ENCODE measurements at places on chromosomes 12 and 14.
A peak's percentile ranks its signal among the peaks of the same experiment; 100 is the strongest.

DNA sequence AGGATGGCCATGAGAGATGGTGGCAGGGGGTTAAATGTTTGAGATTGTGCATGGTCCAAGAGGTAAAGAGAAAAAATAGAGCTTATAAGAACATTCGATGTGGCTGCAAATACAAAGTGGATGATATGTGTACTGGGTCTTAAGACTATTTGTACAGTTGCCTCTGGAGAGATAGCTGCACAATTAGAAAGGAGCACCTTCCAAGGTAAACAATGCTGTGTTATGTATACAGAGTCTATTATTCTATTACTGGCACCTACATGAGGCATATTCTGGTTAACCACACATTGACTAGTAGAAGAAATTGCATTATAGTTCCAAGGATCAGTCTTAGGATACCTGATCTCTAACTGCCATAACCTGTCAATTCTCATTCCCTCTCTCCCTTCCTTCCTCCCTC, 238.0 kb upstream of the FOXN3 start:
- DNase-seq, result no peak

- DNase-seq, result no peak
These were observed 57.2 kb upstream of the USP44 start for GRCh38 chr12:95608252-95609033.

DNA sequence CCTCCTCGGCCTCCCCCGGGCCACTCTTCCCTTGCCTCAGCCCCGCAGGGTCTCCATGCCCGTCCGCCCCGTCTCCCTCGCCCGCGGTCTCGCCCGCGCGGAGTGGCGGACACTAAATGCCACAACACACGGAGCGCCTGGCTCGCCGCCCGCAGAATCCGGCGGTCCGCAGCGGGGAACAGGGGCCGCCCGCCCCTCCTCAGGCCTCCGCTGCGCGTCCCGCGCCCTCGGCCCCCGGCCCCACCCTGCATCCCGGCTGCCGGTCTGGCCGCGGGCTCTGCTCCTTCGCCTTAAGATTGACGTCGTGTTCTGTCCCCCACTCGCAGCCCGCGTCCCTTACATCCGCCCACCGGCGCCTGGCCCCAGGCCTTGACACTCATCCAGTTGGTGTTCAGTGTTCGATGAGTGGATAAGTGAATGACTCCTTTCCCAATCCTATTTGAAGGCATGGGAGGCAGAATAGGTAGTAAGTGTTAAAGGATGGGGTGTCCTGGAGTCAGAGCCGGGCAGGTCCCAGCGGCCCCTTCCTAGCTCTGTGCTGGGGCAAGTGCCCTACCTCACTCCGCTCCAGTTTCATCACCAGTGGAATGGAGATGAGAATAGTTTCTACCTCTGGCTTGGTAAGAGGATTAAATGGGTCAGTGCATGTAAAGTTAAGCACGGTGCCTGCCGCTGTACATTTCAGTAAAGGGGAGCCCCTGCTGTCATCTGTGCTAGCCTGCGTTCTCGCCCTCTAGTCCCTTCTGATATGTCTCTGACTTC, 622 bp downstream of the TECPR2 start:
- peak; percentile 37 for DNase-seq

DNA sequence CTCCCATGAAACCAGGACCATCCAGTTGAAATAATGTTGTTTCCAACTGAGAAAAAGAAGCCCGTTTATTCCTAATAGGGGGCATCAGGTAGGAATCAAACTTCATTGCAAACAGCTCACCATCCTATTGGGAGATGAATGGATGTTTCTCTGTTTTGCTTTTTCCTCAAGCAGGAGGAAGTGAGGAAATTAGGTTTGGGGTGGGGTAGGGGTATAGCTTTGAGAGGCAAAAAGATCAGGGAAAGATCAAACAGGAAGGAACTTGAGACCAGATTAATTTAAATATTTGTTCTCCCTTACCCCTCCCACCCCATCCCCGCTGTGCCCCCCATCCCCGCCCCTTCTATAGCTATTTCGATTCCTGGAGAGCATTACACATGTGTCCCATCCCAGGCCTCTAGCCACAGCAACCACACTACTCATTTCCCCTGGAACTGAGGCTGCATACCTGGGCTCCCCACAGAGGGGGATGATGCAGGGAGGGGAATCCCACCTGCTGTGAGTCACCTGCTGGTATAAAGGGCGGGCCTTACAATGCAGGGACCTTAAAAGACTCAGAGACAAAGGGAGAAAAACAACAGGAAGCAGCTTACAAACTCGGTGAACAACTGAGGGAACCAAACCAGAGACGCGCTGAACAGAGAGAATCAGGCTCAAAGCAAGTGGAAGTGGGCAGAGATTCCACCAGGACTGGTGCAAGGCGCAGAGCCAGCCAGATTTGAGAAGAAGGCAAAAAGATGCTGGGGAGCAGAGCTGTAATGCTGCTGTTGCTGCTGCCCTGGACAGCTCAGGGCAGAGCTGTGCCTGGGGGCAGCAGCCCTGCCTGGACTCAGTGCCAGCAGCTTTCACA, at the start of gene IL23A:
Gene IL23A, plus strand, starts transcription at position 577 of the 850 bp plus-strand sequence. Its CDS starts 161 bp downstream, at position 738.
- DNase-seq, result no peak

GRCh38 chr14:60512973-60513571, 4.1 kb downstream of the SIX6 start:
- DNase-seq, result no peak

DNA sequence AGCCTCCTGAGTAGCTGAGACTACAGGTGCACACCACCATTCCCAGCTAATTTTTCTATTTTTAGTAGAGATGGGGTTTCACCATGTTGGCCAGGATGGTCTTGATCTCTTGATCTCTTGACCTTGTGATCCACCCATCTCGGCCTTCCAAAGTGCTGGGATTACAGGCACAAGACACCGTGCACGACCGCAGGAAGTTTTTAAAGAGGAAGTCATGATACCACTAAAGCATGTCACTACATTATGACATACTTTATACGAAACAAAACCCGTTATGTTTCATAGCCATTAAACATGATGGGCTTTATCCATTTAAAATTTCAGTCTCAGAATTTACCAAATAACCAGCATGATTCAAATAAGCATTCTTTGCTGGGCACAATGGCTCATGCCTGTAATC, 83.8 kb upstream of the DUSP6 start:
- DNase-seq, result no peak

DNA sequence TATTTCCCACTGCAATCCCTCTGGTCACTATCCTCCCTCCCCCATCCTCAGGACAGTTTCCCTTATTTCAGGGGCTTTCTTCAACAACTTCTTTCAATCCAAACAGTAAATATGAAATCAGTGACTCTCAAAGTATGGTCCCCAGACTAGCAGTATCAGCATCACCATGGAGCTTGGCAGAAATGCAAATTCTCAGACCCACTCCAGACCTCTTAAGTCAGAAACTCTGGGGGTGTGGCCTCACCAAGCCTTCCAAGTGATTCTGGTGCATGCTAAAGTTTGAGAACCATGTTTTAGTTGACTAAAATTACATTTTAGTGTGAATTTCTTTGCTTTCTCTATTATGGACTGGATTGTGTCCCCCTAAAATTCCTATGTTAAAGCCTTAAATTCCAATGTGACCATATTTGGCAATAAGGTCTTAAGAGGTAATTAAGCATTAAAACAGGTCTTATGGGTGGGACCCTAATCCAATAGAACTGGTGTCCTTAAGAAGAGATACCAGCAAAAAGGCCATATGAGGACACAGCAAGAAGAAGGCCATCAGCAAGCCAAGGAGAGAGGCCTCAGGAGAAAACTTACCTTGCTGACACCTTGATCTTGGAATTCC, 23.2 kb downstream of the ATP2B1 start:
- no peak for DNase-seq

DNA sequence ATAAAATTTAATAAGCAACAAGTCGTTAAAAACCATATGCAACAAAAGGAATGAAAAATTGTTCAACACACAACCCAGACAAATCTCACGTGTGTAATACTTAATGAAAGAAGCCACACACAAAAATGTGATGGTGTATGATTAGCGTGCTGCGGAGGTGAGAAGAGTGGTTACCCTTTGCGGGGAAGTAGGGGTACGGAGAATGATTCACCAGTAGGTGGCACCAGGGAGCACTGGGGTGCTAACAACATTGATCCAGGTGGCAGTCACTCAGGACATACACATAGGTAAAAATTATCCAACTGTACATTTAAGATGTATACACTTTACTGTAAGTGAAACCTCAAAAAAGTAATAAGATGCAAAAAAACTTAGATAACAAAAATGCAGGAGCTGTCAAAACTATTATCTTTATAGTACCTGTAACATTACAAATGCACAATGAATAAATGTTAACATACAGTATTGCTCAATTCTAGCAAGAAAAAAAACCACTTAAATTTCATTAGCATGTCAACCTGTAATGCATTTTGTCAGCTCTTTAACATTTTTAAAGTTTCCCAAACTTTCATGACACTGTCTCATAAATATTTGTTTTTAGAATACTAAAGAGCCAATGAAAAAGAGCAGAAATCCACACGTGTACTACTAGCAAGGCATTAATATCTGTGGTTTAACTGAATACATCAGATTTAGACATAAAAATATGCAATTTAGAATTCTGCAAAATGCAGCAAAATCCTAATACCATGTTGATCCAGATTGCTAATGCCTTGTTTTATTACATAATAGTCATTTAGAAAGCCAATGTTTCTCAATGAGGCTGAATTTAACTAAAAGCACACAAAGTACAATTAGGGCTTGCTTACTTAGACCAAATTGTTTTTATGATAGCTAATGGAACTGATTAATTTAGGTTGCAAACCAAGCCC, 46.7 kb downstream of the TMCC3 start:
- DNase-seq, result no peak

DNA sequence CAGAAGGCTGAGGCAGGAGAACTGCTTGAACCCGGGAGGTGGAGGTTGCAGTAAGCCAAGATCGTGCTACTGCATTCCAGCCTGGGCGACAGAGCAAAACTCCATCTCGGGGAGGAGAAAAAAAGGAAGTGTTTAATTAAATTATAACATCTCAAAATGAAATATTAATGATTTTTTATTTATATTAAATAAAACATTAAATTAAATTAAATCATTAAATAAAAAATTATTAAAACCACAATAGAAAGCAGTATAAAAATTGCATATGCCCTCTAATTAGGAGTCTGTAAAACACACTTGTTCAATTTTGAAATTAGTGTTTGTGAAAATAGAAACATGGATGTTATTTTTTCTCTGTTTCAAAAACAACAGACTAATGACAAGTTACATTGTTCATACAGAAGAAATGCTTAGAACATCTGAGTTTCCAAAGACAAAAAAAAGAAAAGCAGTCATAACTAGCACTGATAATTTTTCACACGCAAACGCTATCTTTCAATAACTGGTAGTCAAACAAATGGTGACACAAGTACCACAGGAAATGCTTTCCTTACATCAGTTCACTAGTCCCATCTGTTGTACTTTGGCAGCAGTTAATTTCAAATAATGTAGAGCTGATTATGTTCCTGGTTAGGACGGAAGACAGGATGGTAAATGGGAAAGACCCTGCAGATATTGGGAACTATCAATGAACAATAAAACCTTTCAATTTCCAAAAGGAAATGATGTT, 54.9 kb downstream of the HECTD4 start:
- DNase-seq, result no peak

GRCh38 chr12:68131867-68132414, 27.6 kb downstream of the IFNG start:
- DNase-seq, result no peak

- no peak for DNase-seq
These were observed 13.9 kb upstream of the SIVA1 start for GRCh38 chr14:104739026-104739425.

- no peak for DNase-seq
These were observed 936 bp downstream of the TFCP2 start for GRCh38 chr12:51171884-51172514.

- no peak for DNase-seq
These were observed 137.9 kb downstream of the IGF1 start for GRCh38 chr12:102342281-102343006.

DNA sequence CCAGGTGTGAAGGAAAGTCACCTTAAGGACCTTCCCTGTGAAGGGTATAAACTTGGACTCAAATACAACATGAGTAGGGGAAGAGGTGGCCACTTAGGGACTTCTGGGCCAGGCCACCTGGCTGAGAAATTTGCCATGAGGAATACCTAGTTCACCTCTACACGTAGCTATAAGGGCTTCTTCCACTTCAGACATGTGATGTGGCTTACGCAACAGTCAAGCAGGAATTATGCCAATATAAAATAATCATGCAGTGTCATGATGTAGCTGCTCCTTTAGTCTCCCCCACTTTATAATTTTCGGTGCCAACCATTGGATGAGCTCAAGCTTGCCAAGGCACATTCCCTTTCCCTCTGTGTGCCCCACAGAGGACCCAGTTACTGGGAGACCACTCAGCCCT, 166.6 kb upstream of the BCL2L14 start:
- no peak for DNase-seq

GRCh38 chr12:85872497-85873091, 1.5 kb upstream of the NTS start:
- DNase-seq, result peak; percentile 22

DNA sequence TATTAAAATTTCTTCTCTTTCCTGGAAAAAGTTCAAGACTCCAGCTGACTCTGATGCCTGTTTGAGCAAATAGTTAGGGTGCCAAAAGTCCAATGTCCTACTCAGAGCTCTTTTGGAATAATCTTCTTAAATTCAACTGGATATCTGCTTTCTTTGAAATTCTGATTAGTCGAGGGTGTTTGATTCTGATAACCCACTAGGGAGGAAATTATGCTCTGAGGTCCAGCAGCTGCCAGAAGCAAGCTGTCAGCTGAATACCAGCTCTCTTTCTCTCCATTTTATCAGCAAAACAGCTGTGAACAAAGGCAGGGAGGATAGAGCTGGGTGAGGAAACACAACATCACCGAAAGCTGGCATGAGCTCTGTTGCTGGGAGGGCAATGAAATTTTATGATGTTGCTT, 141.5 kb downstream of the CAND1 start:
- peak; percentile 42 for DNase-seq

GRCh38 chr12:48717252-48717695, 767 bp upstream of the CCNT1 start:
- no peak for DNase-seq

GRCh38 chr12:75888874-75889613, 142.5 kb downstream of the PHLDA1 start:
- no peak for DNase-seq

GRCh38 chr12:32644431-32644830, 34.7 kb upstream of the DNM1L start:
- no peak for DNase-seq

GRCh38 chr14:31543969-31544799, 17.0 kb upstream of the NUBPL start:
- DNase-seq, result no peak

DNA sequence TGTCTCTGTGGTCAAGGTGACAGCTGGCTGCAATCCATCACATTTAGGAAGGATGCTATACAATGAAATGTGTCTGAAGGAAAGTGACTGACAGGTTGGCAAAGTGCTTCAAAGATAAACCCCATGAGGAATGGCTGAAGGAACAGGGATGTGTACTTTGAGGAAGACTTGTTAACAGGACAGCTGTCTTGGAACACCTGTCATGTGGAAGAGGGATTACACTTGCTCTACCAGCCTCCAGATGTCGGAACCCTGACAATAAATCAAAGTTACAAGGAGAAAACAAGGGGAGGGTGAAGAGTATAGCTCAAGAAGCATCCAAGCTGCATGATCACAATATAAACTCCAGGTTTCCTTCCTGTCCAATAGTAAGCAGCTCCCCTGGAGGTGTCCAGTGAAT, 147.8 kb upstream of the TMCC3 start:
- peak; percentile 79 for DNase-seq

- DNase-seq, result no peak
These were observed 84.9 kb upstream of the CMKLR1 start for GRCh38 chr12:108424026-108424425.
